RPMI7951 (cell line): ENCODE measurements at places on chromosomes 1 and 21. TPM values are rescaled to one million over a fixed set of nuclear protein-coding genes. Genes with fewer than 3 reads are reported as not detected.

CHIT1 gene
- not detected in 2 replicates for total RNA-seq

NOTCH2NLA gene
- total RNA-seq = 34.8 and 38.0 TPM in 2 replicates

TLCD4 gene
- total RNA-seq = 0.48 and 0.59 TPM in 2 replicates

NOL9 gene
- total RNA-seq = 14.4 and 14.5 TPM in 2 replicates

COL16A1 gene
- 6.9 and 7.1 TPM in 2 replicates for total RNA-seq

NES gene
- total RNA-seq = 24.2 and 39.1 TPM in 2 replicates

GNB1 gene
- total RNA-seq = 87.6 and 97.9 TPM in 2 replicates

CD1B gene
- total RNA-seq = not detected in 2 replicates

FABP3 gene
- total RNA-seq = 6.6 and 11.8 TPM in 2 replicates

TMEM269 gene
- total RNA-seq = not detected in 2 replicates

GJB3 gene
- not detected in 2 replicates for total RNA-seq

DR1 gene
- total RNA-seq = 63.0 and 69.7 TPM in 2 replicates

CYP4A22 gene
- not detected in 2 replicates for total RNA-seq

GBP7 gene
- total RNA-seq = not detected in 2 replicates

DHRS3 gene
- total RNA-seq = 22.5 and 28.8 TPM in 2 replicates

SLC19A2 gene
- total RNA-seq = 6.3 and 8.4 TPM in 2 replicates

TSPAN2 gene
- total RNA-seq = 0.49 and 1.4 TPM in 2 replicates

SEC16B gene
- 0.48 and 1.2 TPM in 2 replicates for total RNA-seq

NR1I3 gene
- not detected in 2 replicates for total RNA-seq

NPHS2 gene
- not detected in 2 replicates for total RNA-seq

NECTIN4 gene
- total RNA-seq = 0.20 TPM in 1 of 2 replicates, not detected in the other

NBPF6 gene
- 2.5 TPM in 2 replicates for total RNA-seq

BLZF1 gene
- total RNA-seq = 27.6 and 32.3 TPM in 2 replicates

CORT gene
- total RNA-seq = not detected in 2 replicates

CALML6 gene
- total RNA-seq = not detected in 2 replicates

SLC1A7 gene
- total RNA-seq = not detected in 2 replicates

TATDN3 gene
- 12.5 and 13.6 TPM in 2 replicates for total RNA-seq

CD5L gene
- 0.10 and 0.12 TPM in 2 replicates for total RNA-seq

CIART gene
- 11.8 and 12.0 TPM in 2 replicates for total RNA-seq

KRTAP6-3 gene
- not detected in 2 replicates for total RNA-seq

FCER1G gene
- 1.3 TPM in 1 of 2 replicates, not detected in the other for total RNA-seq

BSND gene
- total RNA-seq = not detected in 2 replicates

TMPRSS3 gene
- total RNA-seq = not detected in 2 replicates

OPRD1 gene
- 0.96 and 1.5 TPM in 2 replicates for total RNA-seq

KLHDC9 gene
- not detected in 2 replicates for total RNA-seq

S100B gene
- total RNA-seq = 27.7 and 31.8 TPM in 2 replicates

GPR89B gene
- total RNA-seq = 9.9 and 14.9 TPM in 2 replicates

CFHR2 gene
- total RNA-seq = not detected in 2 replicates

ALPL gene
- total RNA-seq = 1.3 and 3.4 TPM in 2 replicates

CCDC30 gene
- total RNA-seq = 0.84 and 2.5 TPM in 2 replicates

ZSWIM5 gene
- 0.10 TPM in 1 of 2 replicates, not detected in the other for total RNA-seq

NDUFS2 gene
- 109 and 119 TPM in 2 replicates for total RNA-seq

KRTAP19-1 gene
- not detected in 2 replicates for total RNA-seq

DCDC2B gene
- not detected in 2 replicates for total RNA-seq

FYB2 gene
- not detected in 2 replicates for total RNA-seq

KCNE2 gene
- not detected in 2 replicates for total RNA-seq

GJA9 gene
- total RNA-seq = not detected in 2 replicates

FMO3 gene
- 50.1 and 58.6 TPM in 2 replicates for total RNA-seq

TARBP1 gene
- total RNA-seq = 24.4 and 27.2 TPM in 2 replicates
